Thymus (tissue), 14 donors: ENCODE measurements at places on chromosomes 12 and 14.

GRCh38 chr12:55694188-55694515 is 13.6 kb downstream of the ITGA7 start:
- DNase-seq: no peak

DNA sequence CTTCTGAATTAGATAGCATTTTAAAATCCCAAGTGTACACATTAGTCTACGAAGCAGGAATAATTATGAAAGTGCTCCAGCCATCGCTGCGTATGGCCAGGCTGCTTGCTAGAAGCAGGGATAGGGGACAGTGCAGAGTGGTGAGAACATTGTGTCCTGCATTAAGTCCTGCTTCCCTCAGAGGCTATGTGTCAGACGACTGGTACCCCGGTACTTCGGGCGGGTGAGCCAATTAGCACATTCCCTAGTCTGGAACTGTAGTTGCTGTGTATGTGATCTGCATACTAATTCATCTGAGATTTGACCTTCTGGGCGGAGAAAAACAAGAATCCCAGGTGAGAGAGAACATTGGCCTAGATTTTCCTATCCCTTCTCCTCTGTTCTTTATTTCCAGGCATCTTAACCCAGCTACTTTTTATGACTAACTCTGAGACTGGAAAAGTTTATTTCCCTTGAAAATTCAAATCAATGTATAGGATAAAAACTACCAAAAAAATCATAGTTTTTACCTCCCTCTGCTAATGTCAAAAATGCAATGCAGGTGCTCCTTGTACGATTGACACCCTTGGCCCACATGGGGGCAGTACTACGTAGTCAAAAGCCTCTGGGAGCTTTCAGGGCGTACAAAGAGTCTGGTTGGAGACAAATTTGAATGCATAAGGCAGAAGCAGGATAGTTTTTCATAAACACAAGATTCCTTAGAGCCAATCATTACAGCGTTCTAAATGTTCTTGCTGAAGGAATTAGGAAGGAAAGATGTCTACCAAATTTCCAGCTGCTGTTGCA is 764.3 kb downstream of the NOVA1 start:
- no peak for DNase-seq

DNA sequence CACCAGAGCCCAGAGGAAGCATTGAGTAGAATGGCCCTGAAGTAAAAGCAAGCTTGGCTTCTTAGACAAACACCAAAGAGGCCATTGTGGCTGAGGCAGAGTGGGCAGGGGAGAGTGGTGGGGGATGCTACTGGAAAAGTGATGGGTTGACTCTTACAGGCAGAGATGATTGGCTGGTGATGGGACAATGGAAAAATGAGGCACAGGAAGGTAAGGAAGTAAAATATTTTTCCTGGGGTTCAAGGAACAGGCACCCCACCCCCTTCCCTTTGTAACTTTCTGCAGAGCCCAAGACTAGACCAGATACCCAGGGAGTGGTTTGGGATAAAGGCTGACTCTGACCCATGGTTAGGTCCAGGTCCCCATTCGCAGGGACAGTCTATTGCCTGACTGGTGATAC is 34.9 kb upstream of the COL2A1 start:
- no peak for DNase-seq

GRCh38 chr14:79721399-79722084 is 489.8 kb downstream of the DIO2 start:
- DNase-seq: no peak

DNA sequence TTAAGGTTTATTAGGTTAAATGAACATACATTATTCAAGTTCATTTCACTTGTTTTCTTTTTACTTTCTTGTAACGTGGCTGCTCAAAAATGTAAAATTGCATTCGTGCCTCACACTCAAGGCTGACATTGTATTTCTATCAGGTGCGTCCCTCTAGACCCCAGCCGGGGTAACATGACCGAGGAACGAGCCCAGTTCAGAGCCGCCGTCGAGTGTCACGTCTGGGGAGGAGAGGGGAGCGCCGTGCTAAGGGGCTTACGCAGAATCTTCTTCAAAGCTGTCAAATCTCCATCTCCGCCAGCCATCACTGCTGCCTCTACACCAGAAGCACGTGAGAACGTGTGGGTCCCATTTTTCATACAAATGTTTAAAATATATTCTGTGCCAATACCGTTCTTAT is 170.6 kb downstream of the RIMBP2 start:
- DNase-seq: no peak

GRCh38 chr14:106605548-106606448 is 1079.4 kb downstream of the TMEM121 start:
- DNase-seq: peak; percentile 79

- no peak for DNase-seq
Observed at GRCh38 chr14:95485222-95485819, 31.1 kb downstream of the SYNE3 start.

GRCh38 chr14:73775339-73776193 is 61.4 kb upstream of the PNMA1 start:
- DNase-seq: no peak

- no peak for DNase-seq
Observed at GRCh38 chr14:100305324-100306100, 732 bp downstream of the SLC25A29 start.

- DNase-seq: no peak
Observed at GRCh38 chr14:99619835-99620834, 16.1 kb upstream of the CCDC85C start.
